ENCODE measurements at places on chromosomes 6 and 20. TPM values are rescaled to one million over a fixed set of nuclear protein-coding genes. Genes with fewer than 3 reads are reported as not detected.

DNA sequence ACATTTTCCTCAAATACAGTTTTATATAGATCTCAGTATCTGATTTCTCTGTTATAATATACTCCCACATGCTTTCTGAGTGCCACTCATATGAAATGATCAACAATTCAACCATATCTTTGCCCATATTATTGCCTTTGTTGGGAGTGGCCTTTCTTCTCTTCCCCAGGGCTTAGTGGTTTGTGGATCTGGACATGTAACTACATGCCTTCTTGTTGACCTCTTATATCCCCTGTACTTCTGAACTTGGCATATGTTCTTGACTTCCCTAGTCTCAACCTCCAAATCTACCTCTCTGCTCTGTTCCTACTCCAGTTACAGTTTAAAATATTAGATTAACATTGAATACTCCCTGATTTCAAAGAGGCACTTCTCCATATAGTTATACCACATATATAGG lies 34.3 kb upstream of the PRIM2 start:
- no peak for DNase-seq

DNA sequence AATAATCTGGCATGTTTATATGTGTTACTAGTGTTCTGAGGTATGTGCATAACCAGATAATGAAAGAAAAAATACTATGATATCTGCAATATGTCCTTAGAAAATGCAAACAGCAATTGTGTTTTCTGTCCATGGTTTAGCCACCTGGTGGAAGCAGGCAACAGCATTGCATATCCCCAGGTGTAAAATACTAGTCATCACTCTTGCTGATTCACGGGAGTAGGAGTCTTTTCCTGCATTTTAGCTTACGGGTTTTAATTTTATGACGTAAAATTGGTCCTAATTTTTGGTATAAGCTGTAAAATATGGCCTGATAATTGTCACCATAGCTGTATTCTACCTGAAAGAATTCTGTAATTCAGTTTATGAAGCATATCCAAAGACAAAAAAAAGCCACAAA lies 2.5 kb downstream of the RNF182 start:
- DNase-seq = no peak

DNA sequence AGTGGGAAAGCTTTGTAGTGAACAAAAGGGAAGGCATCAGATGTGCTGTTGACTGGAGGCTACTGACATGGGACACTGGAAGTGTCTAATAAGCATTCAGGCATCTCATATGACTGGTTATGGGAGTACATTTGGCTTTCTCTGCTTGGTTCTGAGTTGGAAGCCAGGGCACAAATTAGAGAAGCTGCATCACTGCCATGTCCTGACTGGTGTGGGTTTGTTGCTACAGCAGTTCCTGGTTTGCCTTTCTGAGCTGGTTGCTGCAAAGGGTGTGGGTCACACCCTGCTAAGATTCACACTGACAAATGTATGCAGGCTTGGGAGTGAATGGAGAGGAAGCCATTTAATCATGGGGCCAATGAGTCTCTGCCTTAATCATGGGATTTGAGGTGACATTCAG lies 36.2 kb upstream of the NANP start:
- no peak for DNase-seq

DOP1A gene
- total RNA-seq = 75.8 TPM

COX4I2 gene
- total RNA-seq = 0.67 TPM

All from lower leg skin (tissue), 4 donors.